ENCODE measurements at places on chromosomes 6 and 20. TPM values are rescaled to one million over a fixed set of nuclear protein-coding genes. Genes with fewer than 3 reads are reported as not detected.

DNA sequence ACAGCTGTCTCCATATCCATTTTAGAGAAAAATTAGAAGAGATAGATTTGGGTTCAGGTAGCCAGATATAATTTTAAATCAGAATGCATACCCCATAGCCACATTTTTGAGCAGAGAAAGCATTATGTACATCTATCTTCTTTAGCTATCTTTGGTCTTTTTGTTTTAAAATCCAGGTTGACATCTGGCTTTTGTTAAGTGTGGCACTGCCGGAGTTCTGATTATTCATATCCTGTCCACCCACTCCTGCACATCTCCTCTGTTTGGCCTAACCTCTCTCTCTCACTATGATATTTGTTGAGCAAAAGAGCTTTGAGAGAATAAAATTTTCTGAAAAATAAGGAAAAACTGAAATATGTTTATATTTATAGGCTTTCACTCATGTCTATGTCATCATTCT, 189.7 kb downstream of the PACRG start:
- no peak for DNase-seq

- DNase-seq: no peak
These were observed 299.4 kb upstream of the SOX4 start for GRCh38 chr6:21294144-21294543.

DNA sequence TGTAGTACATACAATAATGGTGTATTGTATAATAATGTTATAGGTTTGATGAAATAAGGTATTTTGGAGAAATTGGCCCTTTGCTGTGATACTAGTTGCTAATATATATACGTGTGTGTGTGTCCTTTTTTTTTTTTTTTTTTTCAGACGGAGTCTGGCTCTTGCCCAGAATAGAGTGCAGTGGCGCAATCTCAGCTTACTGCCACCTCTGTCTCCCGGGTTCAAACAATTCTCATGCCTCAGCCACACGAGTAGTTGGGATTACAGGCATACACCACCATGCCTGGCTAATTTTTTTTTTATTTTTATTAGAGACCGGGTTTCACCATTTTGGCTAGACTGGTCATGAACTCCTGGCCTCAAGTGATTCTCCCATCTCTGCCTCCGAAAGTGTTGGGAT, 23.3 kb downstream of the SENP6 start:
- no peak for DNase-seq

- no peak for DNase-seq
These were observed 67.9 kb downstream of the ANKRD60 start for GRCh38 chr20:58160451-58161061.

The BMP6 gene
- total RNA-seq: not detected

The TBXT gene
- total RNA-seq: not detected

The PAK1IP1 gene
- 20.3 TPM for total RNA-seq

The MUCL3 gene
- total RNA-seq: not detected
